Calu3 (cell line): ENCODE measurements at places on chromosomes 6 and 20. TPM values are rescaled to one million over a fixed set of nuclear protein-coding genes. Genes with fewer than 3 reads are reported as not detected.
A peak's percentile ranks its signal among the peaks of the same experiment; 100 is the strongest.

GRCh38 chr6:38459291-38459690 is 180.4 kb downstream of the BTBD9 start:
- no peak for DNase-seq

The ARHGAP40 gene
- 8.3 and 9.7 TPM in 2 replicates for total RNA-seq

GRCh38 chr6:108163267-108163643 is 2.6 kb upstream of the NR2E1 start:
- no peak for DNase-seq

DNA sequence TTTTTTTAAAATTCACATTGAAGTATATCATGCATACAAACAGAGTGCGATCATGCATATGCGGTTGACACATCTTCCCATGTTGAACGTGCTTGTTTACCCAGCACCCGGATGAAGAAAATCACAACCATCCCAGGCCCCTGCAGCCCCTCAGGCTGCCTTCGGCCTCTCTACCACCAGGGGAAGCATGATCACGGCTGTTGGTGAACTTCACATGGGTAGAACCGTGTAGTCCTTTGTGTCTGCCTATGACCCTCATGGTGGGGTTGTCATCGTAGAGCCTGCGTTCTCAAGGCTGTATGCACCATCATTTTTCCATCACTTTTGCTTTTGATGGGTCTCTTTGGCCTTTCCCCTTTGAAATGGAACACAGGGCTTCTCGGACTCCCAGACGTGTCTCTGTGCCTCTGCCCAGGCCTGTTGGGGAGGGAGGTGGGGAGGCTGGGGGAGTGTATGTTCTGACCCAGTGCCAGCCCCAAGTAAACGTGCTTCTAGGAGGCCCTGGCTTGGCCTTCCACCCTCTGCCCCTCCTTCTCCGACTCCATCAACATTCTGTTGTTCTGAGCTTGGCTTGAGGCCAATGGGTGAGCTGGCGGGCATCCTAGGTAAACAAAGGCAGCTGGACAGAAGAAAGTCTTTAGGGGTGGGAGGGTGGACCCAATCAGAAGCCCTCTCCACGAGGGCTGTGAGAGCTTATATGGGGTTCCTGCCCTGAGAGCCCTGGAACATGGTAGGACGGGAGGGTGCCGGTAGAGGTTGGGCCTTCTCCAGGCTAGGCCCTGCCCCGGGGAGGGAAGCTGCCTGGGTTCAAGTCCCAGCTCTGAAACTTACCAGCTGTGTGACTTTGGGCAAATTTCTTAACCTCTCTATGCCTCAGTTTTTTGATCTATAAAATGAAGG is 39.7 kb downstream of the TGM2 start:
- peak; percentile 91 for DNase-seq

The RIPOR3 gene
- total RNA-seq, result 2.8 and 4.0 TPM in 2 replicates

- DNase-seq, result no peak
These were observed 158.0 kb upstream of the TCF21 start for GRCh38 chr6:133730881-133731280.

- DNase-seq, result no peak
These were observed 134.8 kb downstream of the TAF4 start for GRCh38 chr20:61930776-61931475.

GRCh38 chr20:6212903-6213302 is 90.1 kb upstream of the FERMT1 start:
- no peak for DNase-seq

- DNase-seq, result no peak
These were observed 31.8 kb downstream of the SLC13A3 start for GRCh38 chr20:46619445-46619844.

The PABPC1L gene
- total RNA-seq, result 172 and 182 TPM in 2 replicates

GRCh38 chr6:32883789-32884188 is 29.8 kb downstream of the PSMB9 start:
- no peak for DNase-seq

DNA sequence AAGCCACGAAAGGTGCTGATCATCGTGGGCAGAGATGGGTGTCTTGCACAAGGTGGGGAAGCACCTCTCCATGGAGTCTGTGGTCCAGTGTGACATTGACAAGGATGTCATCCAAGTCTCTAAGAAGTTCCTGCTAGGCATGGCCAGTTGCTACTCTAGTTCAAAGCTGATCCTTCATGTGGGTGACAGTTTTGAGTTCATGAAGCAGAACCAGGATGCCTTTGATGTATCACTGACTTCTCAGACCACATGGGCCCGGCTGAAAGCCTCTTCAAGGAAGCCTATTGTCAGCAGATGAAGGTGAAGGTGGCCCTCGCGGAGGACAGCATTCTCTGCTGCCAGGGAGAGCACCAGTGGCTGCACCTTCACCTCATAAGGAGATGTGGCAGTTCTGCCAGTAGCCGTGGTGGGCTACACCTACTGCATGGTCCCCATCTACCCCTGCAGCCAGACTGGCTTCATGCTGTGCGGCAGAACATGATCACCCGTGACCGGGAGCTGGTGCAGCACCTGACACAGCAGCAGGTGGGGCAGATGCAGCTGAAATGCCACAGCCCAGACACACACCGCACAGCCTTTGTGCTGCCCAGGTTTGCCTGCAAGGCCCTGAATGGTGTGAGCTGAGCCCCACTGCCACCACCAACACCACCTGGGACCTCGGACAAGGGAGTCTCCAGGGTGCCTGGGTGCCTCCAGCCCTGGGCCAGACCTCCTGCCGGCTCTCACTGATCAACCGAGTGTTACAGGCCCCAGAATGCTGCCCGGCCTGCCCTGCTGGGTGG is 75.0 kb upstream of the SULF2 start:
- no peak for DNase-seq

GRCh38 chr6:136547336-136547735 is 2.9 kb downstream of the MAP7 start:
- no peak for DNase-seq

The BPI gene
- not detected in 2 replicates for total RNA-seq

The MYBL2 gene
- 113 and 125 TPM in 2 replicates for total RNA-seq

- DNase-seq, result no peak
These were observed 106.7 kb upstream of the CLDN20 start for GRCh38 chr6:155157101-155157500.

The CCND3 gene
- total RNA-seq, result 77.4 and 90.4 TPM in 2 replicates

The CD40 gene
- 13.3 and 13.6 TPM in 2 replicates for total RNA-seq

GRCh38 chr20:45636513-45636912 is 5.4 kb upstream of the WFDC9 start:
- DNase-seq, result no peak

The TMEM74B gene
- 0.54 and 0.83 TPM in 2 replicates for total RNA-seq

- no peak for DNase-seq
These were observed 69.8 kb upstream of the PHACTR2 start for GRCh38 chr6:143607974-143608373.

DNA sequence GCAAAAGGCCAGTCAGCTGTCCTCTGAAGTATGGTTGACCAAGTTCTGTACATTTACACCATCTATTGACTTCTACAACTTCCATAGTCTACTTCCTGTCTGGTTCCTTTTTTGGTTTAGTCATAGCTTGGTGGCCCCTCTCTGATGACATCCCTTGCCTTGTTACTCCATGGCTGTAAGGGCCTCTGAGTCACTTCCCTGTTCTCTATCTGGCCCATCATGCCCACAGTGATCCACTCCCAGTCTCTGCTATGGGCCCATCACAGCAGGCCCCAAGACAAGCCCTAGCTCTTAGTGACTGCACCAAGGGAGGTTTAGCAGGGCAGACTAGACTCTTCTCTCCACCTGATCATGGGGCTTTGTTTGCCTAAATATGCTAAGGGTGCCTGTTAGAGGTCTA is 441.6 kb downstream of the HACE1 start:
- no peak for DNase-seq

- DNase-seq, result peak; percentile 26
These were observed 5.1 kb downstream of the RING1 start for GRCh38 chr6:33213166-33213988.

DNA sequence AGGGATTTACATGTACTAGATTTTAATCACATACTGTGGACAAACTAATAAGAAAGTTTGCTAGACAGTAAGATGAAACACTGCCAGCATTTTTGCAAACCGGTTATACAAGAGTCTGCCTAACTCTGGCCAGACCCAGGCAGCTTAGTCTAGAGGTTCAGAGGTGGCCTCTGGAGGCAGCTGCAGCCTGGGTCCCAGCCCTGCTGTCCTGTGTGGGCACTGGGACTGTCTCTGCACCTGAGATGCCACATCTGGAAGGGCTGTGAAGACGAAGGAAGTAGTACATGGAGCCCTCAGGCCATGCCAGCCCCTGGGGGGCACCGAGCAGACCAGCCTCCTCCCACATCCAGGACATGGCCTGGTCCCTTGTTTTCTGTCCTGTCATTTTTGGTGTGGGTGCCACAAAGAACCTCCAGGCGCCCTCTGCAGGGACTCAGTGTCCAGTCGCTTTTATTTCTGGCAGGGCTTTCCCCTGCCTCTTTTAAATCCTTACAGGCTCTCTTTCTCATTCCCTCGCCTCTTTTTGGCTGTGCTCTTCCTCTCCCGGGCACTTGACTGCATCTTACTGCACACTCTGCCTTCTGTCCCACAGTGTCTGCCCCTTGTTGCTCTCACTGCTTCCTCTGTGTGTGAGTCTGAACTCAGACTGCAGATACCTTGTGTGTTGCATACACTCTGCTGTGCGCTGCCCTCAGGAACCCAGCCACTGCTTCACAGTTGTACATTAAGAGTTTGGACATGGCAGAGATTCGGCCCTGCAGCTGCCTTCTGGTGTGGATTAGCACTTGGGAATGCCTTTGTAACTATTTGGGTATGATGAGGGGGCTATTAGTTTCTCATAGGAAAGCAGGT is 216.7 kb downstream of the ZDHHC14 start:
- DNase-seq, result peak; percentile 44

GRCh38 chr20:60000271-60001042 is 42.2 kb downstream of the CDH26 start:
- DNase-seq, result no peak

- DNase-seq, result no peak
These were observed 986.3 kb downstream of the TFAP2A start for GRCh38 chr6:9428421-9429172.

DNA sequence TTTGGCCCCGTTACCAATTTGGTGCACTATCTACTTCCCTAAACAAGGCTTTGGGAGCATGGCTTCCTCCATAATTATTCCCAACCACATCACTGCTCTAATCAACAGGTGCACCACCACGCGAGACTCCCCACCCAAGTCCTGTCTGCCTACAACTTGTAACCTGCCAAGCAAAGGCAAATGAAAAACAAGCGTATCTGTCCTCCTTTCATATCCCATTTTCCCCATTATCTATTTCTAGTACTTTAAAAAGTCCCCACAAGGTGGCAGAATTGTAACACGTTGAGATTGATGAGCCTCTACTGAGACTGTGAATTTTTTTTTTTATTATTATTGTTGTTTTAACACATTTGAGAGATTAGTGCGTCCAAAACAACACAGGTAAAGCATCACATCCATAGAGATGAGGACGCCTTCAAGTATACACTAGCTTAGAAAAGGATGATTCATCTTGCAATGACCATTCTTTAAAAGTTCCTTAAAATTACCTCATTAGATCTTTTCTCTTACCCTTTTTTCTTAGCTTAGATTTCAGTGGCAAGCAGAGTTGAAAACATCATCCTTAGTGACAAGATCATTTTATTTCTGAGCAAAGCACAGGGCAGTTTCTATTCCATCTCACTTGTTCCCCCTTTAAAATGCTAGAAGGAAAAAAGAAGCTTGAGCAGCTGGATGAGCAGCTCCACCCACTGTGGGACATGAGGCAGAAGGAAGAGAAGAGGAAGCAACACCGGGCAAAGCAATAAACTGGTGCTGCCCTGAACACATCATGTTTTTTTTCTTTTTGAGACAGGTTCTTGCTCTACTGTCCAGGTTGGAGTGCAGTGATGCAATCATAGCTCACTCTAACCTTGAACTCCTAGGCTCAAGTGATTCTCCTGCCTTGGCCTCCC is 210.8 kb downstream of the ARHGAP18 start:
- DNase-seq, result peak; percentile 43

The NR2E1 gene
- not detected in 2 replicates for total RNA-seq

- peak; percentile 64 for DNase-seq
These were observed 106.3 kb downstream of the RNF144B start for GRCh38 chr6:18493382-18493891.

GRCh38 chr20:64072498-64073063 is 6.7 kb downstream of the RGS19 start:
- no peak for DNase-seq

- DNase-seq, result no peak
These were observed 20.9 kb downstream of the TSHZ2 start for GRCh38 chr20:52993076-52993475.

DNA sequence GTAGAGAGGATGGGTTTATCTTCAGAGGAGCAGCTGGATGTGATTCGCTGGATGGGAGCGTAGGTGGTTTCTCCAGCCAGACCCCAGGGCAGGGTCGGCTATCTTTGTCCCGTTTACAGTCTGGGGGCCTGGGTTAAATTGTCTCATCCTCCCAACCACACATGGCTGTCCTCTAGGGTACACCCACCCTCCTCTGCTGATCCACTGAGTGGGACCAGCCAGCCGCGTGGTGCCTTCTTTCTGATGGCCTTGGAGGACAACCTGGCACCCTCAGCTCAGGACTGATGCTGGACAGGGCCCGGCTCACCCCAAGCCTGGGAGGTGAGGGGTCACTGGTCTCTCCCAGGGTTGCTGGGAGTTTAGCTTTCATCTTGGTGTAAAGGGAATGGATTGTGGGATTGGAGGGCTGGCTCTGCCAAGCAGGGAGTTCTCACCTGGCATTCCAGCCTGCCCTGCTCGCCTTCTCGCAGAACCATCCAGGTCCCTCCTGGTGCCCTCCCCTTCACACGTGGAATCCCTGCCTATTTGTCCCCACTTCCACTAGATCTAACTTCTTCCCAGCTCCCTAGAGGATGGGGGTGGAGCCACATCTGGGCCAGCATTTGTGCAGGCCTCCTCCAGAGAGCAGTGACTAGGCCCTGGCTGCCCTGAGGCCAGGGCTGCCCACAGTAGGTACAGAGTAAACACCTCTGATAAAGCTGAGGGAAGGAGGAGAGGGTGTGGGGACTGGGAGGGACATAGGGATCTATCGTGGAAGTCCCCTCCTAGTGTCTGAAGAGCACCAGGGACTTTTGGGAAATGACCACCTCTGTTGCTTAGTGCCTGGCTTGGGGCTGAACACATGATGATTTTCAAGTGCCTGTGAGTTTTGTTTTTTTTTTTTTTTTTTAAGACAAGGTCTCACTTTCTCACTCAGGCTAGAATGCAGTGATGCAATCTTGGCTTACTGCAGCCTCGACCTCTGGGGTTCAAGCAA is 1.6 kb downstream of the ITPR3 start:
- no peak for DNase-seq

DNA sequence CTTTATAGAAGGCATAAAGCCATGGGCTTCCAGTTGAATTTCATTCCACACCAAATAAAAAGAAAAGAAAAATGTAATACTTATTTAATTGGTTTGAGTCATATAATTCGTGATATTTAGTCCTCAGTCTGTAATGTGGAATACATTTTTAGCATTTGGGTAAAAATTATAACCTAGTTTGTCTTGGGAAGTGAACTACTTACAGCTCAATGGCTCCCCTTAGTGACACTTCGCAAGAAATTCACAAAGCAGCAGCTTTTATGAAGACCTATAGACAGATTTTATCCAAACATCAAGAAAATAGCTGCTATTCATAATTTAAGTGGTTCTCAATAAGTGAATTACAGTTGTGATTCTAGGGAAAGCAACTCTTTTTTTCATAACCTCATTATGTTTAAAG is 72.1 kb downstream of the RSPO3 start:
- DNase-seq, result no peak

- DNase-seq, result no peak
These were observed 135.2 kb upstream of the TCF21 start for GRCh38 chr6:133753756-133754155.

GRCh38 chr6:84554706-84555105 is 209.7 kb downstream of the TBX18 start:
- DNase-seq, result no peak

GRCh38 chr20:609371-609964 is 641 bp downstream of the TCF15 start:
- no peak for DNase-seq

GRCh38 chr20:51400051-51400926 is 142.2 kb downstream of the NFATC2 start:
- no peak for DNase-seq
